B cell (primary cell): ENCODE measurements at places on chromosomes 7 and 10.

DNA sequence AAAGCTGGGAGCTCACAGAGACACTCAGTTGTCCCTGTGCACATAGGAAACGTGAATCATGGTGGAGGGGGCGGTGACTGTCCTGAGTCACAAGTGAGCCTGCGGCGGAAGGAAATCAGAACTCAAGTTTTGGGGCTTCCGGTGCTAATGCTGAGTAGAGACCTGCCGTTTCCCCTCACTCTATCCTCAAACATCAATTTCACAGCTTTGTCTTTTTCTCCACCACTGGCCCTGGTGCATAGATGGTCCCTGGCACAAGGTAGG lies 21.9 kb downstream of the ADCYAP1R1 start:
- DNase-seq, result no peak
- H3K27me3 ChIP-seq, result no peaks in the 10 kb centered on the region
- H3K36me3 ChIP-seq, result no peaks in the 10 kb centered on the region
- H3K4me1 ChIP-seq, result no peaks in the 10 kb centered on the region

- DNase-seq, result no peak
- H3K36me3 ChIP-seq, result no peaks in the 10 kb centered on the region
- H3K4me1 ChIP-seq, result no peaks in the 10 kb centered on the region
- H3K4me3 ChIP-seq, result no peak overlapping the region
- no peak overlapping the region for H3K27ac ChIP-seq
Measured at GRCh38 chr7:142375710-142376313, 118.0 kb upstream of the PRSS58 start.

GRCh38 chr7:139588632-139589031 lies 65.1 kb downstream of the CLEC2L start:
- no peaks in the 10 kb centered on the region for H3K4me1 ChIP-seq
- DNase-seq, result no peak
- H3K4me3 ChIP-seq, result no peak overlapping the region
- H3K27me3 ChIP-seq, result no peaks in the 10 kb centered on the region
- H3K27ac ChIP-seq, result no peak overlapping the region
- peaks cover 16% of the 10 kb centered on the region for H3K36me3 ChIP-seq

- H3K27me3 ChIP-seq, result no peaks in the 10 kb centered on the region
- no peaks in the 10 kb centered on the region for H3K36me3 ChIP-seq
- H3K4me1 ChIP-seq, result no peaks in the 10 kb centered on the region
- H3K4me3 ChIP-seq, result no peak overlapping the region
- H3K27ac ChIP-seq, result no peak overlapping the region
Measured at GRCh38 chr7:36051501-36051900, 101.6 kb upstream of the EEPD1 start.

GRCh38 chr10:27783660-27784059 lies 38.0 kb upstream of the MKX start:
- H3K36me3 ChIP-seq, result no peaks in the 10 kb centered on the region
- no peak overlapping the region for H3K4me3 ChIP-seq
- DNase-seq, result peak; percentile 7
- H3K4me1 ChIP-seq, result no peaks in the 10 kb centered on the region
